ENCODE measurements at places on chromosomes 7 and 10. TPM values are rescaled to one million over a fixed set of nuclear protein-coding genes. Genes with fewer than 3 reads are reported as not detected.

DNA sequence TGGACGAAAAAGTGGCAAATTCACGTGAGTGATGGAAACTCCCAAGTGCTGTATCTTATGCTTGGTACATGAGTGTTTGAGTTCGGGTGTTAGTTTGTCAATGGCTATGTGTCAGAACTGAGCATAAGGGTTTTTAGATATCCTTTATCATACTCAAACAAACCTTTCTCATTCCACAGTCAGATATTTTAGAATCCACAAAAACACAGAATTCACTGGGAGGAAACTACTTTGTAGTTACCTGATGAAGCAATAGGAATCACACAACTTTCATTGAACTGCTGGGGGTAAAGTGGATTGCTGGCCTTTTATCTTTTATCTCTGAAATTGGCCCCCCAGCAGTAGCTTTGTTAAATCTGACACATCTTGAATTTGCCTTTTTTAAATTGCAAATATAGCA, 64.0 kb downstream of the DKK1 start:
- DNase-seq, result no peak

DNA sequence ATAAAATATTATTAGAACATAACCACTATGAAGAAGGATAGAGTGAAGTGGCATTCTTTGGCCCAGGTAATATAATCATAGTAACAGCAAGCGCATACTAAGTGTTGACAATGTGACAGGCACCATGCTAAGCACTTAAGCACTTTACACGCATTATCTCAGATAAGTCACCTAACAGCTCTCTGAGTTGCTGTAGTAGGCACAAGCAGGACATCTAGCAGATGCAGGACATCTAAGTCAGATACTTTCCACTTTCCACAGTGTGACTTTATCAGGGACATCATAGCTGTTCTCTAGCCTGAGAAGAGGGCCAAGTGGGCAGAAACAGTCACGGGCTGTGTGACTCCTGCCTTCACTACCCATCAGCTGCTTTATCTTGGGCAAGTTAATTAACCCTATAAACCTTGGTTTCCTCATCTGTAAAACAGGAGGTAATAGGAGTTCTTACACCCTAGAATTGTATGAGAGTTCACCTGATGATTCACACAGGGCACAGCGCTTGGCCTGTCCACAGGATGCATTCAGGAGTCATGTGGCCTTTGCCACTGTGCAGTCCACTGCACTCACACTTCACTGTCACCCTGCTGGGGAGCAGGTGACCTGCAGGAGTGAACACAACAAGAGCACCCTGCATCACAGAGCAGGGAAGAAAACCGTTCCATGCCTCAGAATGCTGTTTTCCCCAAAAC, 12.5 kb downstream of the LIPA start:
- no peak for DNase-seq

DNA sequence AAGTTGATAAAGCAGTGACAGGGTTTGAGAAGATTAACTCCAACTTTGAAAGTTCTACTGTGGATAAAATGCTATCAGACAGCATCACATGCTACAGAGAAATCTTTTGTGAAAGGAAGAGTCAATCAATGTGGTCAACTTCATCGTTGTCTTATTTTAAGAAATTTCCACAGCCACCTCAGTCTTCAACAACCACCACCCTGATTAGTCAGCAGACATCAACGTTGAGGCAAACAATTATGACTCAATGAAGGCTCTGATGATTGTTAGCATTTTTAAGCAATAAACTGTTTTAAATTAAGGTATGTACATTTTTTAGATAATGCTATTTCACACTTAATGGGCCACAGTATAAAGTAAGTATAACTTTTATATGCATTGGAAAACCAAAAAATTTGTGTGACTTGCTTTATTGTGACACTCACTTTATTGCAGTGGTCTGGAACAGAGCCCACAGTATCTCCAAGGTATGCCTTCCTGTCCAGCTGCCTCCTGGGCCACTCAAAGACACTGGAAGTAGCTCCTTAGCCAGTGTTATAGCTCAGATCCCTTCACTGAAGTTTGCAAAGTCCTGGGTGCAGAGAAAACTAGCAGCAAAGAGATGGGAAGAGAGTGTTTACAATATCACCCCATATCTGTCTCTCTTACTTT, 293.1 kb downstream of the ARHGAP12 start:
- no peak for DNase-seq

- peak; percentile 97 for DNase-seq
These were observed 2.1 kb downstream of the PCOLCE start for GRCh38 chr7:100604028-100604975.

GRCh38 chr10:86944471-86944870, 12.9 kb downstream of the MMRN2 start:
- peak; percentile 37 for DNase-seq

DNA sequence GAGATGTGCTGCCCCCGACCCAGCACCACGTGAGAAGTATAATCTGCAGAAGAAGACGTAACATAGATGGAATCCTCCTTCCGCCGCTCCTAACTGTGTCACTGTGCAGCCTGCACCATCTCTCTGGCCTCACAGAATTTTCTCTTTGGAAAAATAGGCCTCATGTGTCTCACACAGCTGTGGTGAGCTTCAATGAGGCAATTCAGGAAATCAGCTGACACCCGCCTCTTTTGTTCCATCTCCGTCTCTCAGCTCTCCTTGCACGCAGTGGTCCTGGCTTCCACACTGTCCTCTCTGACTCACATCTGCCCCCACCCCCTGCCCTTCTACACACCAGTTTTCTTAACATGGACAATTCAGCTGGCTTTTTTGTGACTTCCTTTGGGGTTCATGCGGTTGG, 7.2 kb downstream of the C10orf90 start:
- no peak for DNase-seq

GRCh38 chr7:28524978-28525377, 112.7 kb downstream of the CREB5 start:
- no peak for DNase-seq

DNA sequence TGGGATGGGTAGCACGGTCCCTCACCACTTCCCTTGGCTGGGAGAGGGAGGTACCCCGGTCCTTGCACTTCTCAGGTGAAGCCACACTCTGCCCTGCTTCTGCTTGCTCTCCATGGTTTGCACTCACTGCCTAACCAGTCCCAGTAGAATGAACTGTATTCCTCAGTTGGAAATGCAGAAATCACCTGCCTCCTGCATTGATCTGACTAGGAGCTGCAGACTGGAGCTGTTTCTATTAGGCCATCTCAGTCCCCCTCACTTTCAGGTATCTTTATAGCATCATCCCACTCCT, 264.9 kb downstream of the ZWINT start:
- no peak for DNase-seq

BUD23 gene
- 36.9 TPM for total RNA-seq
